Esophagus squamous epithelium (tissue), 5 donors: ENCODE measurements at places on chromosomes 2 and 18.

- no peak for DNase-seq
Measured at GRCh38 chr2:126761981-126762878, 106.3 kb downstream of the GYPC start.

DNA sequence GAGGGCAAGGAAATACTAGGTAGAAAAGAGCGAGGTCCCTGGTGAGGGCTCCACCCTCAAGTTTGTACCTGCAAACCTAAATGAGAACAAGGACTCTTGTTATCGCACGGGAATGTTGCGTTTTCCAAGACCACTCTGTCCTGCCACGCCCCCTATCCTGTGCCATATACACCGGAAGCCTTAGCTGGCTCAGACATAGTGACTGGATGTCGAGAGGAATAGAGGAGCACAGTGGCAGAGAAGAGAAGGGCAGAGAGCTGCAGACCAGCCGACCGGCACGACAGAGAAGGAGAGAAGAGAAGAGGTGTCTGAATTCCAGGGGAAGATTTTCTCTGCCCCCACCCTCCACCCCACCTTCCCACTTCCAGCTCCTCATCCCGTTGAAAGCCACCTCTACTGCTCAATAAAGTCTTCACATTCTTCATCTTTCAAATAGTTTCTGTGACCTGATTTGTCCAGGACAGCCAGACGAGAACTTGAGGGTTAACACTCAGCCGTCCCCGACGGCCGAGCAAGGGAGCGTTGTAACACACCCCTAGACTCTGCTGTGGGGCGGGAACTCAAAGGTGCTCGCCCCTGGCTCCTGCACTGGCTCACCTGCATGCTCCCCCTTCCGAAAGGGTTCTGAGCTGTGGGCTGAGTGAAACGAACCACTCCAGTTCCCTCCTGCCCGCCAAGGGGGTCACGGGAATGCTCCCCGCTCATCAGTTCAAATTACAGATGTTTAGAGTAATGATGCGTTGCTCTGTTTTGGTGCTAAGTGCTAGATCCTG lies 24.9 kb upstream of the COL3A1 start:
- no peak for DNase-seq

DNA sequence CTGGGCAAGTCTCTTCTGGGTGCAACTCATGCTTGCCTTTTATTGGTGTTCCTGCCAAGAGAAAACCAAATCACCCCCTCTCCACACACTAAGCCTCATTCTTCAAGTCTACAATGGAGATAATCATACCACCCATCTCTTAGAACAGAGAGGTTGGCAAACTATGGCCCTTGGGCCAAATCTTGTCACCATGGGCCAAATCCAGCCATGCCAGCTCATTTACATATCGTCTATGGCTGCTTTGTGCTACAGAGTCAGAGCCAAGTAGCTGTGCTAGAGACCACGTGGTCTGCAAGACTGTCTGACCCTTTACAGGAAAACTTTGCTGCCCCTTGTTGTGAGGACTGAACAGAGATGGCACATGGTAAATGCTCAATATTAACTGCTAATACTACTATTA lies 270.3 kb upstream of the PARD3B start:
- DNase-seq: no peak

- no peak for DNase-seq
Measured at GRCh38 chr2:191999101-191999841, 152.4 kb upstream of the CAVIN2 start.

- no peak for DNase-seq
Measured at GRCh38 chr2:67565761-67566160, 168.6 kb downstream of the ETAA1 start.

DNA sequence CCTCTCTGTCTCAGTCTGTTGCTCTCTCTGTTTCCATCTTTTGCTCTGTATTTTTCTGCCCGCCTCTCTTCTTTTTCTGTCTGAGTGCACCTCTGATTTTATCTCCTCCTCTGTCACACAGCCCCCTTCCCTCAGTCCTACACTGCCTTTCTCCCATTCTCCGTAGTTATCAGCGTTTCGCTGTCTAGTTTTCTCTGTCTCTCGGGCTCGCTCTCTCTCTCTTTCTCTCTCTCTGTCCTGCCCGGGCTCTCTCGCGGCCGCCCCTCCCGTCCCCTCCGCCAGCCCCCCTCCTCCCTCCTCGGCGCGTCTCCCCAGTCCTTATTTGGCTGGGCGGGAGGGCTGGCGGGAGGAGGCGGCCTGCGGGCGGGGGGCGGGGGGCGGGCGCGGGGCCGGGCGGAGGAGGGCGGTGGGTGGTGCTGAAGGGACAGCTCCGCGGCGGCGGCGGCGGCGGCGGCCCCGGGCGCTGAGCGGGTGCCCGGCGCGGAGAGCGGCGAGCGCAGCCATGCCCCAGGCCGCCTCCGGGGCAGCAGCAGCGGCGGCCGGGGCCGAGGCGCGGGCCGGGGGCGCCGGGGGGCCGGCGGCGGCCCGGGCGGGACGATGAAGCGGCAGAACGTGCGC lies at the start of gene KCNK3:
Gene KCNK3, plus strand, starts transcription at position 444 of the 618 bp plus-strand sequence. Its CDS starts 154 bp downstream, at position 598.
- no peak for DNase-seq

GRCh38 chr2:240211598-240212424 lies 71.4 kb upstream of the OTOS start:
- no peak for DNase-seq

DNA sequence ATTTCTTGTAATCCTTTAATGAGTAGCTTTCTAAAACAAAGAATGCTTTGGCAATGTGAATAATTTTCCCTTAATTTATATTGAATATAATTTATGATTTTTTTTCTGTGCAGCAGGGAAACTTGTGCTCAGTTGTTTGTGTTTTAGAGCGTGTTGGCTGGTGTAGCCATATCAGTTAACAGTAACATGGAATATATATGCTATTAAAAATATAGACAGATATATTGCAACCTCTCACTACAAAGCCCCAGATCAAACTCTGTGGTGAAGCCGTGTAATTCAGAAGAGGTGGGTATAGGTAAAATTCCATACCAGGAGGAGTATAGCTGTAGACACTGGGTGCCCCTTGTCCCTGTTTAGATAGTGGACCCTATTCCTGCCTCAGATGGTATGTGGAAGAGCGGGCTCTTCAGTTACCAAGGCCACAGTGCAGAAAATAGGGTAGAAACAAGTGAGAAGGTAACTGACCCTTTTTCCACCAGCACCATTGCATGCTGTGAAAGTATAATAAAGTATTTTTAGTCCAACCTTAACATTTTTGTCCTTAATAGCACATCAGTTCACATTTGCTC lies 18.1 kb upstream of the RASGRP3 start:
- no peak for DNase-seq

GRCh38 chr18:67183398-67183797 lies 333.1 kb downstream of the DSEL start:
- no peak for DNase-seq

- DNase-seq: no peak
Measured at GRCh38 chr2:190574169-190574568, 39.6 kb upstream of the NEMP2 start.

GRCh38 chr2:157254041-157254440 lies 3.5 kb upstream of the GALNT5 start:
- no peak for DNase-seq

GRCh38 chr2:71793926-71794325 lies 340.6 kb downstream of the DYSF start:
- no peak for DNase-seq

DNA sequence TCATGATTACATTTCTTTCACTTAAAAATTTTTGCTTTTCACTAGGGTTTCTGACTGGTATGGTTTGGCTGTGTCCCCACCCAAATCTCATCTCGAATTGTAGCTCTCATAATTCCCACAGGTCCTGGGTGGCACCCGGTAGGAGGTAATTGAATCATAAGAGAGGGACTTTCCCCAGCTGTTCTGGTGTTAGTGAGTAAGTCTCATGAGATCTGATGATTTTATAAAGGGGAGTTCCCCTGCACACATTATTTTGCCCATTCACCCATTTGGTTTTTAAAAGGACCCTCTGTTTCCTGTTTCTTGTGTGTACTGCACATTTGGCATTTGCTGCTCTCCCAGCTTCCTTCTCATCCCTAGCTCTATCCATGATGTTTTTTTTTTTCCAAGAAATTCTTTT lies 27.8 kb upstream of the NETO1 start:
- DNase-seq: no peak

- no peak for DNase-seq
Measured at GRCh38 chr2:26568076-26568890, 72.9 kb downstream of the CIB4 start.

DNA sequence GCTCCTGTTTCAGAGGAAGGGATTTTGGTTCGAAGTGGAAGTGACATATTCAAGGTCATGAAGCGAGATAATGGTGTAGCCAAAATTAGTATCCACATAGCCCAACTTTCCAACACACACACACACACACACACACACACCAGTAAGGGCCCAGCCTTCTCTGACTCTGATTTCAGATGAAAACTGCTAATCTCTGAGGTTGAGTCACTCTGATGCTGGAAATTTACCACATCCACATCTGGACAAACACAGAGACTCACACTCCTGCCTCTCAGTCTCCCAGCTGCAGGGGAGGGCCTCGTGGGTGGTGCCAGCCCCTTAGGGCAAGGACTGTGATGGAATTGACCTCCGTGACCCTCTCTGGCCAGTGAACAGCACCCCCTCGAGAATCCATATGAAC lies 29.0 kb upstream of the SLC35F6 start:
- no peak for DNase-seq

DNA sequence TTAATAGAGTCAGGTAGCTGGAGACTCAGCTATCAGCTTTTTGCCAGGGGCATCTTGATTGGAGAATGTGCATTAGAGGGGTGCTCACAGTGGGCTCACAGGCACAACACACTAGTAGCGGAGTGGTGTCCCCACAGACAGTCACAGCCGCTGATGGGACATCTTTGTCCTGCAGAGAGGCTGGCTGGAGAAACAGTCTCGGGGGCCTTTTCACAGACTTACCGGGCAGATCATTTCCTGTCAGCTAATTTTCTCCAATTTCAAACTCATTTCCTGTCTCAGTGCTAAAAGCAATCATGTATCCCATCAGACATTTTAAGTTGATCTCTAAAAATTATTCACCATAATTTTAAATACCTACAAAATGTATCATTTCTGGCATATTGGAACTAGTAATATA lies 562.6 kb downstream of the DCDC2C start:
- no peak for DNase-seq

- no peak for DNase-seq
Measured at GRCh38 chr2:183759033-183759432, 634.8 kb downstream of the NUP35 start.

- no peak for DNase-seq
Measured at GRCh38 chr2:110904779-110905148, 172.4 kb downstream of the ACOXL start.

DNA sequence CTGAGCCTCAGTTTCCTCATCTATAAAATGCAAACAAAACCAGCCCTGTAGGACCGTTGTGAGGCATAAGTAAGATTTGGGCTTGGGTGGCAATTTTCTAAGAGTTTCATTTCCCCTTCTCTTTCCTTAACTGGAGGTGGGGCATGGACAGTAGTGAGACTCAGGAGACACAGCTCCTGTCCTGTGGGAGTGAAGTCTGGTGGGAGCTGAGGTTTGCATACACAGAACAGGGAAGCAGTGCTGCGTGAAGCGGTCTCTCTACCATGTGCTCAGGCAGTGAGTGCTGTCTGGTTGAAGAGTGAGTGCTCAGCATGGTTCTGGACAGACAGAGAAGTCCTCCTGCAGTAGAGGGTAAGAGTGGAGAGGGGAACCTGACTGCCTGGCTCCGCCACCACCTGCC lies 62.3 kb upstream of the MCFD2 start:
- no peak for DNase-seq

DNA sequence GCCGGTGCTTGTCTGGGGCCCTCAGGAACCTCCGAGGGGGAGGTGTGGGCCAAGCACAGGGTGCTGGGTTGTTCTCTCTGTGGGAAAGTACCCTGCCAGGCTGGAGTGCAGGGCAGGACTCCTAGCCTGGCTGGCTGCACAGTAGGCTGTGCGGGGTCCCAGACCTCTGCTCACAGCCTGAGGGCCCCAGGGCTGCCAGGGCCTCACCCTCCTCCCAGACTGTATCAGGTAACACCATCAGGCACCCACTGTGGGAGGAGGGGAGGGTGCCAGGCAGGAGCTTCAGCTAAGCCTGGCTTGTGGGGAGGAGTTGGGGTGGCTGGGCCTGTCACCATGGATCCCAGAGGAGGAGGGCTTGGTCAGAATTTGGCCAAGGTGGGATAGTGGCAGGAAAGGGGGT lies 211.9 kb upstream of the SMAD2 start:
- no peak for DNase-seq

DNA sequence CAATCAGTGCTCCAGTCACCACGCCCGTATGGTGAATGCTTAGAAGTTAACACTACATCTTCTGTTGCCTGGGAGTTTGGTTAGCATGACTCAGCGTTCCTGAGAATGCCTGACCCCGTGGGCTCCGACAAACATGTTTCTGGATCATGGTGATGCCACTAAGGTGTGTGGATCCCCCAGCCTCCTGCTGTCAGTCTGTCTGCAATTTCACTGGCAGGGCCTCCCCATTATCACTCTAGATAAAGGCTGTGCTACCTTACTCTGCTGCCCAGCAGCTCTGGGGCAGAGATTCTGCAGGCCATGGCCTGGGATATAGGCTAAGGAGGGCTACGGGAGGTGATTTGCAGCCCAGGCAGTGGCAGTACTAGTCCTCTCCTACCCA lies 66.0 kb downstream of the STPG4 start:
- no peak for DNase-seq

DNA sequence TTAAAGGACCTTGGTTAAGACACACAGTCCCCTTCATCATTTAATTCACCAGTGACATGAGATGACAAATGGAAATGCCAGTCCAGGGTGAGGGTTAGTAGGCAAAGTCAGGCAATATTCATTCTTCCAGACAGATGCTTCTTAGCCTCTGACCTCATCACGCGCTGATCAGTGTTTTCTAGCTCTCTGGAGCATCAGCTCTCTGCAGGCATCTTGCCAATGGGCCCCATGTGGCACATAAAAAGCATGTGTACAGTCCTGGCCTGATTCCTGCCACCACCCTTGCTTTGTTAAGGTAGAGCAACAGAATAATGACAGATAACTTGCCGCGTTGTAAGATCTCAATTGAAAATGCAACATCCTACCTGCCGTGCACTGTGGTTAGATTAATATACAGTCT lies 20.3 kb upstream of the NPAS2 start:
- no peak for DNase-seq

GRCh38 chr2:71789556-71790204 lies 336.3 kb downstream of the DYSF start:
- DNase-seq: no peak

GRCh38 chr2:2569306-2569705 lies 238.2 kb upstream of the MYT1L start:
- DNase-seq: no peak
